ENCODE measurements at places on chromosomes 6 and 20. TPM values are rescaled to one million over a fixed set of nuclear protein-coding genes. Genes with fewer than 3 reads are reported as not detected.

DNA sequence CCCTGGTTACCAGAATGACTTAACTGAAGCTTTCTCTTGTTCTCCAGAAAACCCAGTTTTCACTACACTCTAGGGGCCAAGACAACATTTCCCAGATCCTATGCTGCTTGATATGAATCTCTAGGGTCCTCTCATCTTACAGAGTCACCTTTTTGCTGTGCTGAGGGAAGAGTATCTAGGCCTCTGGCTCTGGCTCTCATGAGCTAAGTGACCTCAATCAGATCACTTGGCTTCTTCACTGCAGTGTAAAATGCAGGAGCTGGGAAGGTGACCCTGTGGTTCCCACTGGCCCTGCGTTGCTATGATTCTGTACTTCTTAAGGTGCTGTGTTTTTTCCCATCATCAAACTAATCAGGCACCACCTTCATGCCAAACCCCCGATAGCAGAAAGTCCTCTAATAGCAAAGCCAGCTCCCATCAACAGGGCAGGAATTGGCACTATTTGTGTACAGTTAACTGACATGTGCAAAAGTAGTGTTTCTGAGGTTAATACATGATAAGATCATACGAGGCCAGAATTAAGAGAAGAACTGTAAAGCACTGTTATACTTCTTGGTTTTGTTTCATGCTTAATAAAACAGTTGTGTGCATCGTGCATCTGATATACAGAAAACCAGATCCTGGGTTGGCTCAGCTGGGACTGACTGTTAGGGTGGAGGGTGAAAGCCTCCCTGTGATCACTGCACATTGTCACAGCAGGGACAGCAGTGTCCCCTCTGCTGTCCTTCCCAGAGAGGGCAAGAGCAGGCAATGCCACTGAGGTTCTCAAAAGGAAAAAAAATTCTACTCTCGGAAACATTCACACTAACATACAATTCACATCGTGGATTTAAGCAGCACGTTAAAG is 46.7 kb downstream of the CNKSR3 start:
- DNase-seq, result no peak

GRCh38 chr6:100657678-100658330 is 193.1 kb upstream of the SIM1 start:
- peak; percentile 37 for DNase-seq

- DNase-seq, result no peak
Observed at GRCh38 chr6:163539101-163539762, 124.7 kb downstream of the QKI start.

RUNX2 gene
- total RNA-seq, result 0.79 TPM

GRCh38 chr6:72999995-73000394 is 225.3 kb downstream of the KHDC1L start:
- DNase-seq, result no peak

GRCh38 chr6:3444276-3445088 is 12.4 kb downstream of the SLC22A23 start:
- no peak for DNase-seq

EPPIN gene
- total RNA-seq, result not detected

SDHAF4 gene
- total RNA-seq, result 7.1 TPM

PNLDC1 gene
- 0.26 TPM for total RNA-seq

TTBK1 gene
- total RNA-seq, result not detected

BEND3 gene
- total RNA-seq, result 1.8 TPM

- DNase-seq, result no peak
Observed at GRCh38 chr20:53522696-53523095, 70.9 kb downstream of the ZNF217 start.

Data from bronchial epithelial cell (primary cell).